Aorta (tissue), 5 donors: ENCODE measurements at places on chromosomes 2 and 18.

DNA sequence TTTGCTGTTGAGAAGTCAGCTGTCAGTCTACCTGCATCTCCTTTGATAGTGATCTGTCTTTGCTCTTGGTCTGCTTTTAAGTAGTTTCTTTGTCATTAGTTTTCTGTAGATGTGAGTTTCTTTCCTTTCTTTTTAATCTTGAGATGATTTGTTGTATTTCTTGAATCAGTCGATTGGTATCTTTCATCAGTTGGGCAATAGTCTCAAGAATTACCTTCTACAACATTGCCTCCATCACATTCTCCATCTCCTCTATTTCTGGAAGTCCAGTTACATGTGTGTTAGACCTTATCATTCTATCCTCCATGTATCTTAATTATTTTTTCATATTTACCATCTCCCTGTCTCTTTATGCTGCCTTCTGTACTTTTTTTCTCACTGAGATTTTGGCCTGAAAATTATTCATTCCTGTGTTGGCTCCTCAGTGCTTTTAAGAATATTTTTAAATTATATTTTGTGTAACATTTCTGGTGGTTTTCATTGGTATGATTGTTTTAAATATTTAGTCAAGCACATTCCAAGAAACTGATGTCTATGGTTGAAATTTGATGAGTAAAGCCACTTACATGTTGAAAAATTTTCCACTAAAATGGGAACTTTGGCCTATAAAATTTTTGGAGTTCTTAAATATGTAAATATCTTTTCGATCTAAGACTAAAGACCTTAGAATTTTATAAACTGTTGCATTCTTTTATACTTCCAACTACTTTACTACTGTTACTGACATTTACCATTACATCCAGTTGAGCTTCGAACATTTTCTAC is 239.5 kb upstream of the MGAT5 start:
- no peak for DNase-seq

DNA sequence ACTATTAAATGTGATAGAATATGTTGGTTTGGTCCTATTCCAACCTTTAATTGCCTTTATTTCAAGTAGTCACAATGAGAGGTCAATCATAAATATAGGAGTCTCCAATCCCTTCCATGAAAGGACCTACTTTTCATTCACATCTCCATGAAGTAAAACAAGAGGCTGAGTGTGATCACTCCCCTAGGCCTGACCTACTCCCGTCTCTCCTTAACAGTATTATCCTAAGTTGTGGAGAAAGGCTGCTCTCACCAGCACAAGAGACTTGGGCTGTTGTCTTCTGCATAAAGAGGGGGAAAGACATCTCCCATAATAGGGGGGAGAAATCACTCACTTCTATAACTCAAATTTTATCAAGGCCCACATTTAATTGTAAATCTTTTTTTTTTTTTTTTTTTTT is 105.4 kb downstream of the SOS1 start:
- no peak for DNase-seq

GRCh38 chr2:223068071-223068470 is 16.1 kb downstream of the KCNE4 start:
- DNase-seq, result no peak

DNA sequence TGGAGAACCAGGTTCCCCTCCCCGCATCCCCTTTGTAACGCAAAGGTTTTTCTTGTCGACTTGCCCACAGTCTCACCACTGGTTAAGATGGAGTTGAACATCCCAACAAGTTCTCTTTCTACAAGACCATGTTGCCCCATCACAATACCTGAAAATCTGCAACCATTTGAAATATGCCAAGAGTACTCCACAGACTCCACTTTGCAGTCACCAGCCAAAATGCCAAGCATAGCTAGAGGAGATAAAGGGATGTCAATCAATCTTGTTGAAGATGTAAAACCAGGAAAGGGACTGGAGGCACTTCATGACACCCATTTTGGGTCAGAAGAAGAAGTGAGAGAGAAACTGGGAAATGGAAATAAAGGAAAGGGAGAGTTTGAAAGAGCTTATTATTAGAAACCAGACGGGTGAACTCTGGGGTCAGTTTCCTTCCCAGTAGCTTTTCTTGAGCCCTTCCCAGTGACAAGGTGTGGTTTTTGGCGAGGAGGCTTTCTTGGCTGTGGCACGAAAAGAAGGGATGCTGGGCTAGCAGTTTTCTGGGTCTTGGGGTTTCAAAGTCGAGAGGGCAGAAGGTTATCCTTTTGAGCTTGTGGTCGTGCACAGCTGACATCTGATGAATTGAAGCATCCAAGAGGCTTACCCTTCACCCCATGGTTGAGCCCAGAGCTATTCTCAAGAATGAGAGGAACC is 79.3 kb downstream of the ACAA2 start:
- no peak for DNase-seq

DNA sequence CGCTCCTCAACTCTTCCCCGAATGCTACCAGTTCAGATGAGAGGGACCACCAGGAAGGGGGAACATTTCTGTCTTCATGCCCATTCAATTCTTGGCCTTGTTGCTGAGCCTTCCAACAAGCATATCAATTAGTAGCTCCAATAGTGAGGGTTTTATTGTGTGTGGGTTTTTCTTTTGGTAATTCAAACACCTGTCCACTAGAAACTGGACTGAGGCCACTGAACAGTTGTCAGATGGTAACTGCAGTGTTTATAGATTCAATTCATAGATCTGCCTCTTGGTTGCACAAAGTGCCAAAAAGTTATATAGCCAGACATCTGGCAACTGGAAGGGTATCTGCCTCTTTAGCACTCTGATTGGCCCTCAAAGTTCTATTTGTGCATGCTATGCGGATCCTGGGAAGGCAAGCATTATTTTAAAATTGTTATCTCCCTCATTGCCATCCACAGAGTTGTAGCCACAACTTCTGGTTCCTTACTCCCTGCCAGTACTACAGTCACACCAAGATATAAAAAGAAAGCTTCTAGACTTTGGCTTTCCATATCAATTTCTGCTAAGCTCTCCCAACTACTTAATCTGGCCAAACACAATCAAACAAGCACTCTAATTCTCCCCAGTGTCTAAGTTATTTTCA is 83.3 kb upstream of the ZNF521 start:
- no peak for DNase-seq

DNA sequence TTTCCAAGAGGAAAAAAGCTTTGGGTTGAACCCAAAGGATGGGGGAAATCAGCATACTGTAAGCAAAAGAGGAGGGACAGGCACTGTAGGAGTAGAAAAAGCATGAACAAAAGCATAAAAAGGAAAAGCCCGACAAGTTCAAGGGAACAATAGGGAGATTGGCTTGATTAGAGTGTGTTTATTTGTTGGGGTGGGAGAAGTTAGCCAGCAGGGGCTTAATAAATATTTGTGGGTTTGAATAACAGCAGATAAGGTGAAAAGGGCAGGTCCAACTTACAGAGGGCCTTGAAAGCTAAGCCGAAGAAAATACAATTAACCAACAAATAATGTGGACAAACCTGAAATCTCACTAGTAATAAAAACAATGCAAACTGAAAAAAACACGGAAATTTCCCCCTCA is 126.7 kb downstream of the THADA start:
- no peak for DNase-seq

GRCh38 chr2:46171411-46171953 is 125.7 kb upstream of the EPAS1 start:
- no peak for DNase-seq

- DNase-seq, result no peak
These were observed 198.9 kb downstream of the BCL2 start for GRCh38 chr18:63120620-63121019.

DNA sequence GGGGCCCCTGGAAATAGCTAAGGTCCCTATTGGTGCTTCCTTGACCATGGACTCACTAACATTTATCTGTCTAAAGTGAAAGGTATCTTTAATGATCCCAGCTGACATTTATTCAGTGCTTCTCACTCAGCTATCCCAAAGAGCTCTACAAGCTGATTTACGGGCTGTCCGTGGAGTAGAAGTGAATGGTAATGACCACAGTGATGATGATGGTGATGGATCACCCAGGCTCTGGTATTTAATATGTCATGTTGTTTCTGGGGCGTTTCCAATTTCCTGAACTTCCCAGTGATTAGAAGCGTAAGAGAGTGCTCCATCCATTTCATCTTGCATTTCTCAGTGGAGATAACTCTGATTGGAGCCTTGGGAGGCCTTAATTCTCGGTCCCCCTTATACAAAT is 304.3 kb downstream of the HRH4 start:
- DNase-seq, result no peak

GRCh38 chr2:151651274-151651673 is 83.0 kb downstream of the NEB start:
- no peak for DNase-seq
